Renal pelvis (tissue), 12 donors: ENCODE measurements at places on chromosomes 3 and 15.

- DNase-seq, result no peak
These were observed 14.6 kb upstream of the NRROS start for GRCh38 chr3:196624907-196625306.

GRCh38 chr15:86488046-86488445, 408.4 kb downstream of the AGBL1 start:
- DNase-seq, result peak; percentile 0

- no peak for DNase-seq
These were observed 113.4 kb downstream of the CCNL1 start for GRCh38 chr3:157046520-157046919.

- DNase-seq, result peak; percentile 73
These were observed 73.4 kb downstream of the SMAD6 start for GRCh38 chr15:66775127-66776105.

GRCh38 chr15:74598126-74598842, 17.4 kb upstream of the CLK3 start:
- DNase-seq, result peak; percentile 92

GRCh38 chr3:172073262-172073915, 34.0 kb downstream of the FNDC3B start:
- no peak for DNase-seq

DNA sequence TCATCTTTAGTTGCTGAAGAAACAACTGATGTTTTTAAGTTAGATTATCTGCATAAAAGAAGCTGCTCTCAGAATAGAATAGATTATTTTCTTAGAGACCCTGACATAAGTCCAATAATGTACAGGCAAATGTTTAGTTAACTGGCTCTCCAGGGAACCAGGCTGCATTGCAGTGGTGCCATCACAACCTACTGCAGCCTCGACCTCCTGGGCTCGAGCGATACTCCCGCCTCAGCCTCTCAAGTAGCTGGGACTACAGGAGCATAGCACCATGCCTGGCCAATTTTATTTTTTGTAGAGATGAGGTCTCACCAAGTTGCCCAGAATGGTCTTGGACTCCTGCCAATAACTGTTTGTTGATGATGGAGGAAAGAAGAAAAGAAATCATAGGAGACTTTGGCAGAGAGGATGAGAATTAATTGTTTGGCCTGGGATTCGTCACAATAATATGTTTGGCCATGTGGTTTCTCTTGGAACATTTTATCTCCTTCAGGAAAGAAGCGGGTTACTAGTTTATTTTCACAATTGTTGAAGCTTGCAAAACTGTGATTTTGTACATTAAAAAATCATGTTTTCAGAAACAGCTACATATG, 429.2 kb downstream of the CADM2 start:
- DNase-seq, result no peak

DNA sequence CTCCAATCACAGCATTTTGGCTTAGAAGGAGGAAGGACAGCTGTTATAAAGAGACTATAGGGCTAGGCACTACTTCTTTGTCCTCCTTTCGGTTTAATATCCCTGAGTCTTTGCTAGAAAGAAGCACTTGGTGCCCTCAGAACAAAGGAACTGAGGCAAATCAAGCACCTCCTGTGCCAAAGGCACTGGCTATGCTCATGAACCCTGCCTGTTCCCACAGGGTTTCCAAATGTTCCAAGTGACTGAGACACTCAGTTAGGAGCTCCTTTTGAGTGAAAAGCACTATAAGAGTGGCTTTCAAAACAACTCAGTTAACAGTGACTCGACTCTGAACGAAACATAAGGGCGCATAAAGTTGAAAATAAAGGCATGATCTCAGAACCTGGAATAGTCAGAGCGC, 25.0 kb downstream of the TBC1D2B start:
- no peak for DNase-seq

DNA sequence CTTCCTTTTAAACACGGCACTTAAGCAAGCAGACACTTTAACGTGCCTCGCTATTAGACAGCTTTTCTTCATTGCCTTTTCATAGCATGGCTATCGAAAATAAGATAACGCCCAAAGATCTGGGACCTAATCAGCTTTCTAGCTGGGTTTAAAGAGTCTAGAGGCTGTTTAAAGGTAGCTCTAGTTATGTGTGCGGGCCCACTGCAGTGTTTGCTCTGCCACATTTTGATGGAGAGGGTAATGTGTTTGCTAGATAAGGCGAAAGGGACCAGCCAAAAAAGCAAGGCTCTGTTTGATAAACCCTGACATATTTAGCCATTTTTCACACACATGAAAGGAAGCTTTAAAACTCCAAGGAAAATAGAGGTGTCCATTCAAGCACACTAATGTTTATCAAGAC, 91.6 kb downstream of the NR2F2 start:
- DNase-seq, result no peak

DNA sequence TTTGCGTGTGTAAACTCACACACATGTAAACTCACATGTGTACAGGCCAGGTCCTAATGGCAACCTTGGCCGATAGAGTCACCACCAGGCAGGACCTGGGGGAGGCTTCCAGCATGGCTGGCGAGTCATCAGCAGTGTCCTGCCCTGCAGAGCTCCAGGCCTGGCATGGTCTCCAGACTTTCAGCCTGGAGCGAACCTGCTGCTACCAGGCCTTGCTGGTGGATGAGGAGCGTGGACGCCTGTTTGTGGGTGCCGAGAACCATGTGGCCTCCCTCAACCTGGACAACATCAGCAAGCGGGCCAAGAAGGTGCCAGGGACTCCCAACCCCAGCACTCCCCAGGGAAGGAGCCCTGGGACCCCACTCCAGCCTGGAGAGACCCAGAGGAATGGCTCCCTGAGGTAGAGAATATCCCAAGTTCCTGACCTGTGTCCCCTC, 1.0 kb downstream of the SEMA3B start:
- no peak for DNase-seq

GRCh38 chr15:31259562-31260252, 66.9 kb upstream of the KLF13 start:
- no peak for DNase-seq

DNA sequence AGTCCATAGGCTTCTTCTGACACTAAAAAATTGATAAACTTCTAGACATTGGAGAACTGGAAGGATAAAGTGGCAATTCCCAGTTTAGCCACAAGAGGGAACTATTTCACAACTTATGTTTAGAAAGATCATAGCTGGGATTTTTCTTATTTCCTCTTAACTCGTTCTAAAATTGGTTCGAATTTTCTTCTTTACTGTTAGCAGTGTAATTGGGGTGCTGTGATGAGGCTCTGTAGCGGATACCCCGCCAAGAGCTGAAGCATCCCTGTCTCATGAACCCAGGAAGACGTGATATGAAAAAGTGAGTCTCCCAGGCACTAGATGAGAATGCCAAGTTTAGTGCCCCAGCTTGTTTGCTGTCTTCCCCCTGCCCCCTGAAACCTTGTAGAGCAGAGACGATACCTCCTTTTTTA, 85.1 kb downstream of the PDCD6IP start:
- DNase-seq, result peak; percentile 44

GRCh38 chr3:133037436-133037835, 755 bp upstream of the TMEM108 start:
- DNase-seq, result no peak

DNA sequence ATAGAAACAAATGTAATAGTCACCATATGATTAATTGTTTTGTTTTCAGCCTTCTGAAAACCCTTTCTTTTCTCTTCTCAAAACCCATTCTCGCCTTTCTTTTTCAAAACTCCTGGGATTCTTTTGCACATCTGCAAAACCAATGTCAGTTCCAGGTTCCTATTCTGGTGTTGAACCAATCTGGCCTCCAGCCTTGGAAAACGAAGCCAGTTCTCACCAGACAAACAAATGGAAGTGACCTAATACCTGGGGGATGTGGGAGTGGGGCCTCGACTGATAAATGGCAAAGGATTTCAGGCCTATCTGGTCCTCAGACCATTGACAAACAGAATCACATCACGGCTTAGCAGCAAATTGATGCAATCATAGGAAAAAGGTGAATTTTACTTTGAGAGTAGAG, 73.0 kb downstream of the COL8A1 start:
- DNase-seq, result no peak

DNA sequence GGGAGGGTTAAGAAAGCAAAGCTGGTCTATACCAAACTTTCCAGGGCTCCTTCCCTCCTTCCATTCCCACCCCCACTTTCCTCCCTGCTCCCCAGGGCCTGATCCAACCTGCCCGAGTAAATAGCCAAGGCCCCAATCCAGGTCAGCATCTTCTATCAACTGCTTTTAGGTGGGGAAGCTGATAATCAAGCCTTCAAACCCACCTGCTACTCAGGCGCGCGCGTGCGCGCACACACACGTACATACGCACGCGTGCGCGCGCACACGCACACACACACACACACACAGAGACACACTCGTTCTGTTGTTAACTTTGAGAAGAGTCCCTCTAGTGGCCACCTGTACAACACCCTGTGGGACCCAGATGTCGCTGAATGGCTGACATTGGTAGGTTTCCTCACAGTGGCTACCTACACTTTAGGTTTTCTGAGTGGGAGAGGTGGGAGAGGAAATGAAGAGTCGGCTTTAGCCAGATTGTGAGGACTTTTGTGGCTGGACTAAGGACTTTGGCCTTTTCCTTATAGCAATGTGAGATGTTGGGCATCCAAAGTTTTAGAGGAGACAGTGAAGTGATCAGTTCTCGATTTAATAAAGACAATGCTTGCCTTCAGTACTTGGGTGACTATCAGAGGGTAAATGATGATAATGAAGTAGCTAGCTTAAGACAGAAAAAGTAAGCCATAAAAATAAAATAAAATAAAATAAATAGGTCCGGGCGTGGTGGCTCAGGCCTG, 179.9 kb upstream of the C2CD4B start:
- DNase-seq, result peak; percentile 78

DNA sequence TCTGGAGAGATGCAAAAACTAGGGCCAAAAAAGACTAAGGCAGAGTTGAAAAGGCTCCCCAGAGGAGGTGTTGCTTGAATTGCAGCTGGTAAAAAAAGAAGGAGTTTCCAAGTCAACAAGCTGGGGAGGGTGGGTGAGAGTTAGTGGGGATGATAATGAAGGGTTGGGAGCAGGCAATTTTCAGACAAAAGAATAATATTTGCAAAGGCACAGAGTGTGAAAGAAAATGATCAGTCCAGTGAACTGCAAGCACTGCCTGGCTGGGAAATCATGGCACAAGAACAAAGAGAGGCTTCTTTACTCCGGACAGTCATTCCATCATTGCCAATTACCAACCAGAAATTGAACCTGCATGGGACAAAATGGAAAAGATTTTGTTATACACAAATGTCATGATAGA, 42.2 kb downstream of the C3orf85 start:
- no peak for DNase-seq

GRCh38 chr15:71526060-71526820, 284.1 kb upstream of the NR2E3 start:
- DNase-seq, result peak; percentile 75

DNA sequence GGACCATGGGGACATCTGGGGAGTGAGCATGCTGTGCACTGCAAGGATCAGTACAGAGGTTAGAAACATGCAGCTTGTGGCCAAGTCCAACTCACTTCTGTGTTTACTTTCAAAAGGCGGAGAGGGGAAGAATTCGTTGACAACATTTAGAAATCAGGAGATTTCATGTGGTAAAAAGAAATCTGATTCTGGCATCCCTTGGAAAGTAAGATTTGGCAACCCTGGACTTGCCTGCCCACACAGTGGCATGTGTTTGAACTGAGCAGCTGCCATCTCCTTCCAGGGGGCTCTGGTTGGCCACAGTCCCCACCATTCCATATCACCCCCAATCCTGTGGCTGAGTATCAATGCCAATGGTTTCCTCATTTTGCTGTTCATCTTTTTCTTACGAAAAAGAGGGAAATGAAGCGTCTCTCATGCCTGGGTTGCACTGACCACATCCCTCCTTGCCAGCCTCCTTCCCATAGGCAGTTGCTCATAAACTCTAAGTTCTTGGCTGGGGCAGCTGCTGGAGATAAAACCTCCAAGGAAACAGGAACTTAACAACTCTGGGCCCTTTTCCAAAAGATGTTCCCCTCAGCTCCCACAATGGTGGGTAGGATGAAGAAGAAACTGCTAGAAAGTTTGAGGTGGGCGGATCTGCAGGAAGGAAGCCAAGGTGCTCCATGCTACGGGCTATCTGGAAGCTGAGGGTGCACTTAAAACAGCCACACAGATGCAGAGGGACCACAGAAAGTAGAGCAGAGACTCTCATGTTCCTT, 29.2 kb downstream of the SLC6A11 start:
- DNase-seq, result no peak

DNA sequence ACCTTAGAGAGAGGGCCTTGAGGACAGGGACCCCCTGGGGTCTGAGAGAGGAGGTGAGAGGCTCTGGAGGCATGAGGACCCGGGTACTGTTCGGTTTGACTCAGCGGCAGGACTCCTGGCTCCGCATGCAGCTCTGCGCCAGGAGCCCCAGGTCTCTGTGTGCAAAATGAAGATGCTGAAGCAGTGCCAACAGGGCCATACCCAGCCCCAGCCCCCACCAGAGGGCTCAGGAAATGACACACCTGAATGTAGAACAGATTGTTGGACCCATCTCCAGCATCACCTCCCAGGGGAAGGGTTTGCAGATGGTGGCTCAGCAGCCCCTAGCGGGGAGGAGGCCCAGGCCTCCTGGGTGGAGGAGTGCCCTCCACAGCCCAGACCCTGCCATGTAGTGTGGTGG, 30.2 kb downstream of the EPHB3 start:
- no peak for DNase-seq

DNA sequence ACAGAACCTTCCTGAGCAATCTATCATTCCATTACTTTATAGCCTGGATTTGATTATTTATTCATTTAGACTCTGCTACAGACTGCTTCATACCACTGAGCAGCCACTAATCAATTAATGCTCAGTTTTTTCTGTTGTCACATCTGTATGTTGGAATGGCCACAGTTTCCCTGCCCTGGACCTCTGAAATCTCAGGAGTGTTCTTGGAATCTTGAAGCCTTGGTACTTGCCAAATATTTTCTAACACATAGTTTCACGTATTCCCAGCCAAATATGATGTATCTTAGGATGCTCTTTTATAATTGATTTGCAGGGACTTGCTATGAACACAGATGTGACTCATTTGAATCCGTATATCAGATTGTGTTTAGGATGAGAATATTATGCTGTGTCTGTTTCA, 225.8 kb downstream of the TAFA4 start:
- no peak for DNase-seq

DNA sequence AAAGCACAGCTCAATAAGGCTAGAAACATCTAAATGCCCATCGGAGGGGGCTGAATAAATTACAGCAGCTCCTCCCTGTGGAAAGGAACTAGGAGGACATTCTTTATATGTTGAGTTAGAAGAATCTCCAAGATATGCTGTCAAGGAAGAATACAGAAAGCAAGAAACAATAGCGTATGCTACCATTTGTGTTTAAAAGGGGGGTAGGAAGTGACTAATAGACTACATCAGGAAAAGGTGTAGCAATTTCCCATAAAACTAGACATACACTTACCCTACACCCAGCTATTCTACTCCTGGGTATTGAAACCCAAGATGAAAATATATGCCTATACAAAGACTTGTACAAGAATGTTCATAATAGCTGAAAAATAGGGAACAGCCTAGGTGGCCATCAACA, 21.6 kb downstream of the SEC61A1 start:
- DNase-seq, result no peak

- DNase-seq, result no peak
These were observed 4.7 kb upstream of the TYRO3 start for GRCh38 chr15:41554343-41554742.

- DNase-seq, result peak; percentile 24
These were observed 3.7 kb downstream of the PBRM1 start for GRCh38 chr3:52682016-52682415.
